Right atrium auricular region (tissue), 2 donors: ENCODE measurements at places on chromosomes 5 and 9. TPM values are rescaled to one million over a fixed set of nuclear protein-coding genes. Genes with fewer than 3 reads are reported as not detected.
A peak's percentile ranks its signal among the peaks of the same experiment; 100 is the strongest.

- no peak for DNase-seq
These were observed 14.8 kb upstream of the QRFP start for GRCh38 chr9:130911254-130912049.

DNA sequence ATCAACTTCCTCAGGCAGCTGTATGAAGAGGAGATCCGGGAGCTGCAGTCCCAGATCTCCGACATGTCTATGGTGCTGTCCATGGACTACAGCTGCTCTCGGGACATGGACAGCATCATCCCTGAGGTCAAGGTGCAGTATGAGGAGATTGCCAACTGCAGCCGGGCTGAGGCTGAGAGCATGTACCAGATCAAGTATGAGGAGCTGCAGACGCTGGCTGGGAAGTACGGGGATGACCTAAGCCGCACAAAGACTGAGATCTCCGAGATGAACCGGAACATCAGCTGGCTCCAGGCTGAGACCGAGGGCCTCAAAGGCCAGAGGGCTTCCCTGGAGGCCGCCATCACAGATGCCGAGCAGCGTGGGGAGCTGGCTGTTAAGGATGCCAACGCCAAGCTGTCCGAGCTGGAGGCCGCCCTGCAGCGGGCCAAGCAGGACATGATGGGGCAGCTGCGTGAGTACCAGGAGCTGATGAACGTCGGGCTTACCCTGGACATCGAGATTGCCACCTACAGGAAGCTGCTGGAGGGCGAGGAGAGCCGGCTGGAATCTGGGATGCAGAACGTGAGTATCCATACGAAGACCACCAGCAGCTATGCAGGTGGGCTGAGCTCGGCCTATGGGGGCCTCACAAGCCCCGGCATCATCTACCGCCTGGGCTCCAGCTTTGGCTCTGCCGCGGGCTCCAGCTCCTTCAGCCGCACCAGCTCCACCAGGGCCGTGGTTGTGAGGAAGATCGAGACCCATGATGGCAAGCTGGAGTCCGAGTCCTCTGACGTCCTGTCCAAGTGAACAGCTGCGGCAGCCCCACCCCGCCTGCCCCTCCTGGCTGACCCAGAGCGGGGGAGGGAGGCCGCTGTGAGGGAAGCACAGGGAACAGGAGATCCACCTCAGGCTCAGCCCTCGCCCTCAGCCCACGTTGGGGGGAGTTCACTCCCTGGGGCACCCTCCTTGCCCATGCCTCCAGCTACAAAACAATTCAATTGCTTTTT, 84.0 kb downstream of the SEC61B start:
- no peak for DNase-seq

GRCh38 chr5:180670586-180671359, 21.4 kb upstream of the FLT4 start:
- DNase-seq: no peak

DNA sequence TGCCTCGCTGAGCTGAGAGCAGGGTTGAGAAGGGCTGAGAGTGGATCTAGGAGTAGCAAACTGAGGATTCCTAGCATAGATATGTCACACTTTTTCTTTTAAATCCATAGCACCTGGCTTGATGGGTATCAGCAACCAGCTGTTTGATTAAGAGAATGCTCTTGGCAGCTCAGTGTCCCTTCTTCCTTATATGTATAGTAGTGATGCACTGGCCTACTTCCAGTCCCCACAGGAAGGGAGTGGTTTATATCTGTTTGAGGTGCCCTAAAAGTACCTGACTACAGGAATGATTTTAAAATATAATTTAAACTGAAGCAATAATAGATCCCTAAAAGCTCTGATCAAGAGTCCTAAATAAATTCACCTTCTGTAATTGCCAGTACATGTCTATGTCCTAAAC, 546.8 kb upstream of the ZNF608 start:
- no peak for DNase-seq

GRCh38 chr9:126690431-126691051, 76.8 kb downstream of the LMX1B start:
- no peak for DNase-seq

DNA sequence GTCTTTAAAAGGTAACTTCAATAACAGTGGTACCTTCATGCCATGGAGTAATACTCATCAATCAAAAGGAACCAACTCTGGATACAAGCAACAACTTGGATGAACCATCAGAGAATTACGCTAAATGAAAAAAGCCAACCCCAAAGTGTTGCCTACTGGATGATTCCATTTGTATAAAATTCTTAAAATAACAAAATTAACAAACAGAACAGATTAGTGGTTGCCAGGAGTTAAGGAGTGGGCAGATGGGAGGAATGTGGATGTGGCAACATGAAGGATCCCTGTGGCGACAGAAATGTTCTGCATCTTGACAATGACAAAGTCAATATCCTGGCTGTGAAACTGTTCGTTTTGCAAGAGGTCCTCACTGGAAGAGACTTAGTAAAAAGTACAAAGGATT, 50.5 kb downstream of the SPTLC1 start:
- no peak for DNase-seq

DNA sequence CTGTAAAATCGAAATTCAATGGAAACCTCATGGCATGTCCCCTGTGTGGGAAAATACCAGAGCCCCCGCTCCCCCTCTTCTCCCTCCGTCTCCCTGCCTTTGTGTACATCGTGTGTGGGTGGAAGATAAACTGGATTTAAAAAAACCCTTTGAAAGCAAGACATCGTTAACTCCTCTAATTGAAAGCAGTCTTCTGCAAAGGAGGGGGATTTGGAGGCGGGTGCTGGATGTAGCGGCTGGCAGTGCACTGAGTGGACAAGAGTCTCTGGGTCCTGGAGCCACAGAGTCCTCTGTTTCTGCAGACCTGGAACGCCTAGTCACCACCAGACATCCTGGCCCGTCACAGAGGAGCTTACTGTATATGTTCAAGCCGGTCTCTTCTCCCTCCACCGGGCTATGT, 169.4 kb downstream of the PAPPA start:
- no peak for DNase-seq

DNA sequence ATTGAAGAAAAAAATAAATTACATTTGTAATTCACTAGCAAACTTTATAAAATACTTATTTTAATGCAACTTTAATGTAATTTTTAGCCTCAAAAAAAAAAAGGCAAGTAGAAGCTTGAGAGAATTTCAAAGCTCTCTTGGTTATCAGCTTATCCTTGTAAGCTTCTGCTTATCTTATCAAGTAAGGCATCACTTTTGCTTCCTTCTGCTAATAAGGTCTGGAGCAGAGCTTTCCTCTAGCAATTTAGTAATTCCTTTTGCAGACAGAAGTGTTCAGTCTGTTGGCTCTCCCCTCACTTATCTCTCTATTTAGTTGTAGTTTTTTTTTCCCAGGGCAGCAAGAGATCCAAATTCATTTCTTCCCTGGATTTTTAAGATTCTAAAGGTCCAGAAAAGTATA, 525.0 kb downstream of the ISL1 start:
- no peak for DNase-seq

GRCh38 chr5:85182344-85182743, 797.7 kb upstream of the EDIL3 start:
- no peak for DNase-seq

DNA sequence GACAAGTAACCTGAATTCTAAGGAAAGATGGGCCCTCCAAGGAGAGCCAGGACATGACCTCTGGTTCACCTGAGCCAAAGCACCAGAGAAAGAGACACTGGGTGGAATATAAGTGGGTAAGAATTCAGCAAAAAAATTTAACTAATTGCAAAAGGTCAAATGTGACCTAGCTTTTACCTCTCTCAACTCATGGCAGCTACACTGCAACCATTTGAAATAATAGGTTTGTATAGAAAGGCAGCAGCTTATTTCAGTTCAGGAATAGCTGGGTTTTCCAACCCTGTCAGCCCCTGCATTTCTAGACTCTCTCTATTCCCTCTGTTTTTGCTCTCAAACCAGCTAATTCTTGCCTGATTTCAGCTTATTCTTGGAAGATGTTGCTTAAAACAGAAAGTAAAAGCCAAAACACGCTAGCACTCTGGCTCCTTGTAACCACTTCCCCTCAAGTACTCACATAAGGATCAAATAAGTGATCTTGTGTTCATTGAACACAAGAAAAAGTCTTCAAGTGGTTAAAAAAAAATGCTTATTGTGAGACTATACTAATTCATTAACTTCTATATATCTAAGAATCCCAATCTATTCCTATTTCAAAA, 101.1 kb upstream of the NR4A3 start:
- no peak for DNase-seq

- no peak for DNase-seq
These were observed 48.9 kb upstream of the CPEB4 start for GRCh38 chr5:173839117-173839713.

DNA sequence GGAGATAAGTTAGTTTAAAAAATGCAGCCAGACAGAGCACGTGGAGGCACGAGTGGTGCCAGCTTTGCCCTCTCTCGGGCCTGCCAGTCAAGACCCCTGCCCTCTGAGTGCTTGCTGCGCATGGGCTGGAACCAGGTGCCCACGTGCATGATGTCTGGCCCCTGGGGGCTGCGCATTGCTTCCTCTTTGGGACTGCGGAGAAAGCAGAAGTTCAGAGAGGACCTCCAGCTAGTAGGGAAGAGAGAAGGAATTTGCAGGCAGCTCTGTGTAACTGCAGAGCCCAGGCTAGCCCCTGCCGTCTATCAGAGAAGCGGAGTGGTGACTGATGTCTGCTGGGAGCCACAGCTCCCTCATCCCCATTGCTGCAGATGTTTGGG, 9.7 kb upstream of the RNU6ATAC start:
- DNase-seq: no peak

- no peak for DNase-seq
These were observed 295.4 kb downstream of the CSNK1G3 start for GRCh38 chr5:123807177-123807945.

DNA sequence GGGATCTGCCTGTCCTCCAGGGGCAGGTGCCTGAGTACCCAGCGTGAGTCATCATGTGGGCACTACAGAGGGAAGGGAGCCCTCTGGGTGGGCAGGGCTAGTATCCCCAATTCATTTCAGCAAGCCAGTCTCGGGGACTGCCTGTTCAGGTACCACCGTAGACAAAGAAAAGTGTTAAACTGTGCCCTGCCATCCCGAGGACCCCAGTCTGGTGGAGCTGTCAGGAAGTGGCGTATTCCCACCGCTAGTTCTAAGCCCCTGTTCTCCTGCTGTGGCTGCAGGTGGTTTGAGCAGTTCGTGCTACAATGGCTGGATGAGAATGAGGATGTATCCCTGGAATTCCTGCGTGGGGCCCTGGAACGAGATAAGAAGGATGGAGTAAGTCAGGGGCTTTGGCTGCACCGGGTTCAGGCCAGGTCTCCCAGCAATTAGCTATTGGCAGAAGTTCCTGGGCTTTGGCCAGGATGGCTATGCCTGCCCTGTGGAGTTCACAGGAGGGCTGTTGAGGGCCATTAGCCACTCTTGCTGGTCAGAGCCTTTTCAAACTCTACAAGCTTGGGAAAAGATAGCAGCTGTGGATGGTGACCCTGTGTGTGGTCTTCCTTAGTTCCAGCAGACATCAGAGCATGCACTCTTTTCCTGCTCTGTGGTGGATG, 93.2 kb upstream of the RUSC2 start:
- peak; percentile 18 for DNase-seq

- no peak for DNase-seq
These were observed 645.0 kb upstream of the KLF4 start for GRCh38 chr9:108134486-108135128.

DNA sequence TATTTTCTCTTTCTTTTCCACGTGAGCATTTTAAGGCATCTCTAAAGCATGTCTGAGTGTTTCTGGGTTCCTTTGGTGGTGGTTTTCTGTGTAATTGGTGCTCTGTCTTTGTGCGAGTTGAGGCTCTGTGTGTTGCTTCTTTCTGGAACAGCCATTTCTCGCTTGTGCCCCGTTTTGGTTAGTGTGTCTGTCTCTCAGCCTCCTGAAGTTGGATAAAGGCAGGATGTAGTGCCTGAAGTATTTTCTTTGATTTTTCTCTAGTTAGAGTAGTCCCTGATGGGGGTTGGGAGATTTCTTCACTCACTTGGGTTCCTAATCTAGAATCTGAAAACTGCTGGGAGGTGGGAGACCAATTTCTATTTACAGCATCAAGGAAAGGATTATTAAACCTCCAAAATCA, 129.7 kb upstream of the TMEM161B start:
- DNase-seq: no peak

GRCh38 chr9:135108831-135109510, 21.5 kb downstream of the OLFM1 start:
- DNase-seq: no peak

DNA sequence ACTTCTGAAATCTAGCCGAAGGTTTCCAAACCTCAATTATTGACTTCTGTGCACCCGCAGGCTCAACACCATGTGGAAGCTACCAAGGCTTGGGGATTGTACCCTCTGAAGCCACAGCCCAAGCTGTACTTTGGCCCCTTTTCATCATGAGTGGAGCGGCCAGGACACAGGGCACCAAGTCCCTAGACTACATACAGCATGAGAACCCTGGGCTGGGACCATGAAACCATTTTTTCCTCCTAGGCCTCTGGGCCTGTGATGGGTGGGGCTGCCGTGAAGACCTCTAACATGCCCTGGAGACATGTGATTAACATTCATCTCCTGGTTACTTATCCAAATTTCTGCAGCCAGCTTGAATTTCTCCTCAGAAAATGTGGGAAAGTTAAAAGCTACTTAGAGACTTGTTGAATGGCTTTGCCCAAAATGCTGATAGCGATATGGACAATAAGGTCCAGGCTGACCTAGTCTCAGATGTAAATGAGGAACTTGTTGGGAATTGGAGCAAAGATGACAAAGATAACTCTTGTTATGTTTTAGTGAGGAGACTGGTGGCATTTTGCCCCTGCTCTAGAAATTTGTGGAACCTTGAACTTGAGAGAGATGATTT, 34.1 kb upstream of the CPLANE1 start:
- no peak for DNase-seq

GRCh38 chr9:1300941-1301340, 250.8 kb downstream of the DMRT2 start:
- no peak for DNase-seq

The FAXDC2 gene
- total RNA-seq: 24.6 TPM

The SNAPC4 gene
- total RNA-seq: 2.5 TPM

The FAM169A gene
- total RNA-seq: 4.2 TPM

The ARHGEF39 gene
- total RNA-seq: not detected

The ACOT12 gene
- total RNA-seq: not detected

The RAB24 gene
- total RNA-seq: 14.9 TPM

The UBE2QL1 gene
- 9.1 TPM for total RNA-seq

The DCAF12 gene
- 20.4 TPM for total RNA-seq
